ENCODE measurements at places on chromosomes 2 and 18.

DNA sequence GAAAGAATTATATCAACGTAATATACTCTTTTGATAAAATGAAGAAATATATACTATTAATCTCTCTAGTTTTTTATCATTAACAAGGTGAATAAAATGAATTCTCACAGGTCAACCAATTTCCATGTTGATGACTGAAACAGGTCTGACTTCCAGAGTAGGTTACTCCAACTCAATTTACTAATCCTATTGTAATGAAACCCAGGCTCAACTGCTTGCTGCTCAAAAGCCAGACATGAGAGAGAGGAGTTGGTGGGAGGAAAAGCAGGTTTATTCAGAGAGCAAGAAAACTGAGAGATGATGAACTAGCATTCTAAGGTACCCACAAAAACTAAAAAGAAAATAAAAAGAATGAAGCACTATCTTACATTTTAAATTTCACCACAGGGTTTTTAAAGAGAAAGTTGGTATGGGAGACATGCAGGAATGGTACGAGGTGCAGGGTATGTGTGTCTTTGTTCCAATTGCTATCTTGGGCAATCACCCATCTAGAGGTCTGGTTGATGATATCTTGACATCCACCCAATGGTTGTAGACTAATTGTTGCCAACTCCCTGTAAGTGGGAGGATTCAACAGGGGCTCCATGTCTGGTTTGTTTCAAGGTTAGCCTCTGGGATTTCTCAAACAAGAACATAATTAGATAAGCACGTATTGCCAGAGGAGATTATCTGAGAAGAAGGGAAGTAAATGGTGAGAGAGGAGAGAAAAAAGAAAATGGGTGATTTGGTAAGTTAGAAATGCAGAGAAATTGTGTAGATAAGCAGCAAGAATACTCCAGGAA, 471.4 kb upstream of the REG3G start:
- no peak for DNase-seq

DNA sequence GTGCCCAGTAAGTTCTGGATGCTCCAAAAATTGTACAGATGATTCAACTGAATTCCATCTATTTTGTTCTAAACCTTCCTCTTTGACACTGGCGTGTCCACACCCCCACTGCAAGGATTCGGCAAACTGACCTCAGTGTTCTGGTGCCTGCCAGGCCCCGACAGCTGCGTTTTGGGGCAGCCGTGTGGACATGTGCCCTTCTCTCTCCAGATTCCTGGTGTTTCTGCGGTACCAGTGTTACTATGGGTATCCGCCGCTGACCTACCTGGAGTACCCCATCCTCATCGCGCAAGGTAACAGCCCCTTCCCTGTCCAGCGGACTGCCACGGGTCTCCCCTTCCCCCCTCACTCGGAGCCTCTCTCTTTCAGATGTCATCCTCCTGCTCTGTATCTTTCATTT, 5.0 kb downstream of the SLC66A3 start:
- no peak for DNase-seq

- peak; percentile 12 for DNase-seq
Observed at GRCh38 chr2:196798980-196799379, 503 bp downstream of the GTF3C3 start.

GRCh38 chr2:118049140-118049815, 35.4 kb upstream of the CCDC93 start:
- DNase-seq: no peak

GRCh38 chr2:20091305-20091991, 40.0 kb upstream of the LAPTM4A start:
- DNase-seq: peak; percentile 94

DNA sequence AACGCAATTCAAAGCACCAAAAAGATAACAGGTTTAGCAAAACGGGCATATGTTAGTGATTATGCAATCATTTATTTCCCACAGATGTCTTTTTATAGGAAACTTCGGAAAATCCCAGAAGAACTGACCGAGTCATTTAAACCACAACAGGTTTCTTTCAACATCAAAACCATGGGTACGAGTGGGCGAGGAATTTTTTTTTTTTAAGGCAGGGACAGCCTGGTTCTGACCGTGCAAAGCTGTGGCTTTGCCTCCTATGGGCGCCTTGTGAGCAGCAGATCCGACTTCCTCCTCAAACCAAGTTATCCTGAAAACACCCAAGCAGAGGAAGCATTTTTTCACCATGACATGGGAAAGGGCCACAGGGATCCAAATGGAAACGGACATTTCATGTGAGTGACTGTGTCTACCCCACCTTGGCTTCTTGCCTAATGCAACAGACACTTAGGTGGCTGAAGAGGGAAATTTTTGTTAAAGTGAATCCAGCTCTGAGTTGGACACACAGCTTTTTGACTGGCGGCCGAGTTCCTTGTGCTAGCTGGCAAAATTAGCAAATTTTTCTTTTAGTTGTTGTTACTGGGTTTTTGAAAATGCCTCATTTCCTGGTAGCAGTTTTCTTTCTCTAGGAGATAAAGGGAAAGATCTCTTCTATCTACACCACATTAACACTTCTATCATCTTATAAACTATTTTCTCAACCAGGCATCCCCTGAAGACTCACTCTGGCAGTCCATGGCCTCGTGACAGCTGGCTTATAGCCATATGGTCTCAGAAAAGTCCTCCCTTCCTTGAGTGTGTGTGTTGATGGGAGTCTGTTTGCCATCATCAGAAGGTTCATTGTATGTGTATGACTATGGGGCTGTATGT, 487.4 kb upstream of the ZEB2 start:
- DNase-seq: peak; percentile 100

DNA sequence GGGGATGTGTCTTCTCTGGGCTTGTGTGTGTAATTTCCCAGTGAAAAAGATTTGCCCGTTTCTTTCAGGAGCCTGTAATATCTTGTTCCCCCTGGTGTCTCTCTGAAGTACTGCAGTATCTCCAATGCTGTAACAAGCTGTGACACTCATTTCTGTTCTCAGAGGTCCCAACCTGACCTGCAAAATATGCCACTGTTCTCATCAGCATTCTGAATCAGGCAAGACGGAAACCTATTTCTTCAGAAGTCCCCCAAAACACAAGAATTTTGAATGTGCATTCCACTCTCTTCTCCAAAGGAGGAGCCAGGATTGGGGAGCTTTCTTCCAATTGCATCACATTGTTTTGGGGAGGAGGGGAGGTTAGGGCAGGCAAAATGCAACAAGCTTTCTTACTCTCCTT, 77.0 kb upstream of the CNGA3 start:
- DNase-seq: peak; percentile 49

- no peak for DNase-seq
Observed at GRCh38 chr2:203301667-203302066, 26.5 kb upstream of the ABI2 start.

DNA sequence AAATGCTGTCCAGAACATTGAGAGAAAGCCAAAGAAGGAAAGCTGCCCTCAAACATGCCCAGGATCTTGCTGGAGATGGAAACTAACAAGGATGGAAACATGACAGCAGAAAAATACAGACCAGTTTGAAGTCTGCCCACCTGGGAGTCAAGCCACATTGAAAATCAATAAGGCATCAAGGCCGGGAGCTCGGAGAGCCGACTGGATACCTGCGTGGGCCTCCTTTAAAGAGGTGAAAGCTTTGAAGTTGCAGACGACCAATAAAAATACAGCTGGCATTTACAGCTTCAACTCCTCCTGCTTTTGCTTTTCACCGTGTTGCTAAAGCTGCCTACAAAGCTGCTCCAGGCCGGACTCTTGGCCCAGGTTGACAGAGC, 279.7 kb downstream of the SRBD1 start:
- DNase-seq: no peak

- DNase-seq: no peak
Observed at GRCh38 chr2:9574331-9574730, 18.7 kb upstream of the ADAM17 start.

GRCh38 chr2:65309699-65310098, 82.1 kb downstream of the ACTR2 start:
- no peak for DNase-seq
